LHCN-M2 (cell line): ENCODE measurements at places on chromosomes 7 and 10. TPM values are rescaled to one million over a fixed set of nuclear protein-coding genes. Genes with fewer than 3 reads are reported as not detected.

The HK1 gene
- total RNA-seq = 113 and 124 TPM in 2 replicates

The TFEC gene
- not detected in 2 replicates for total RNA-seq

The CADPS2 gene
- 0.13 and 0.23 TPM in 2 replicates for total RNA-seq

The OR2A42 gene
- total RNA-seq = not detected in 2 replicates

The NCF1 gene
- not detected in 2 replicates for total RNA-seq

DNA sequence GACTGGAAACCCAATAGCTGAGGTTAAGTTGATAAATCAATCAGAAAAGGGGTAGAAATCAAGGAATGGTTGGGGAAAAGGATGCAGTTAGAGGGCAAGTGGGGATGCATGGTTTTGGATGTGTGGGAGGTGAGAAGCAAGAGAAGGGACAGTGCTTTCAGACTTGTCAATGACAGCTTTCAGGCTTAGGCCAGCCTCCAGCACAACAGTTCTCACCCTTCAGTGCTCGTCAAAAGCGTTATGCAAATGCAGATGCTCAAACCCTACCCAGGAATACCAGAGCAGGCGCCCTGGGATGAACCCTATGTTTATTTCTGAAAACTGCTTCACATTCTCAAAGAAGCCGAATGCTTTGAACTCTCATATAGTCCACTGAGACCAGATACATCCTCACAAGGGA is 74.0 kb downstream of the AOAH start:
- no peak for DNase-seq

GRCh38 chr10:30176182-30176581 is 116.8 kb upstream of the JCAD start:
- DNase-seq = no peak

DNA sequence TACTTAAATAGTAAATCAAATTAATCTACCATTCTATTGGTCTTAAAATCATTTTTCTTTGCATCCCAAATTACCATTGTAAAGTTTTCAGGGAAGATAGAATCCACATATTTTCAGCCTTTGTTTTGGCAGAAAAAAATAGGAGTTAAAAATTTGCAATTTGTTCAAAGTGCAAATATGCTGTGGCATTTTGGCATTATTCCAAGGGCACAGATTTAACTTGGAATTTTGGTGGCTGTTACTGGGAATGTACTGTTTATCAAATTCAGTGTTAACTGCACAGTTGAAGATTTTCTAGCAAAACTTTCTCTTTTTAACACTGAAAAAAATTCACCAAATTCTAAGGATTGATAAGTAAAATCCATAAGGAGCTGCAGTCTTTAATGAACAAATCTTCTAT is 151.0 kb upstream of the HDAC9 start:
- DNase-seq = no peak

DNA sequence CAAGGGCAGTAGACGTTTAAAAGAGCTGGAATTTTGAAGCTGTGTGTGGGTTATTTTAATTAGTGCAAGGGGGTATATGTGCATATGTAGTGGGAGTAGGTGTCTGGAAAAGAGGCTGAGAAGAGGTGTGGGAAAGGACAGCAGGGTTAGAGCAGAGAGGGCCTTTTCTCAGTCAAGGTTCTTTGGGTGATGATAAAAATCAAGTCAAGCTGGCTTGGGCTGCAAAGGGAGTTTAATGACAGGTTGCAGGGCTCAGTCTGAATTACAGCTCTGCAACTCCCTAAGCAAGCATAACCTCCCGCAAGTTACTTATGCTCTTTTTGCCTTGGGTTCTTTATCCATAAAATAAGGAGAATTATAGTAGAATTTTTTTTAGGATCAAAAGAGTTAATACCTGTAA is 83.5 kb downstream of the RELN start:
- DNase-seq = no peak

- DNase-seq = no peak
These were observed 13.4 kb upstream of the DENND2A start for GRCh38 chr7:140654109-140654387.

DNA sequence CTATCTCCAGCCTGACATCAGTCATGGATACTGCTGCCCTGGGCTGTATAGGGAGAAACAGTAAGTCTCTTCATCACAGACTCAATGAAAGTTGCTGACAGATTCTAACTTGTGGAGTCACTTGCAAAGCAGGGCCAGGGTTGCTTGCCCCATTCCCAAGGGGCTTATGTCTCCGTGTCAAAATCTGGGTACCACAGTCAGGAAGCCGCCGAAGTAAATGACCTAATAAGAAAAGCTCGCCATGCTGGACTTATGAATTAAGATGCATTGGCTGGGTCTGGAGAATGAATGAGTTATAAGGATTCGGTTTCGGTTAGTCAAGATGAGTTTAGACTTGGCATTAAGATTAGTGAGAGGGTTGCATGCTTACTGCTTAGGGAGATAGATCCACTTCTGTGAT is 10.8 kb upstream of the OR6V1 start:
- no peak for DNase-seq

- DNase-seq = peak; percentile 32
These were observed 141.1 kb upstream of the WNT16 start for GRCh38 chr7:121187676-121188075.

DNA sequence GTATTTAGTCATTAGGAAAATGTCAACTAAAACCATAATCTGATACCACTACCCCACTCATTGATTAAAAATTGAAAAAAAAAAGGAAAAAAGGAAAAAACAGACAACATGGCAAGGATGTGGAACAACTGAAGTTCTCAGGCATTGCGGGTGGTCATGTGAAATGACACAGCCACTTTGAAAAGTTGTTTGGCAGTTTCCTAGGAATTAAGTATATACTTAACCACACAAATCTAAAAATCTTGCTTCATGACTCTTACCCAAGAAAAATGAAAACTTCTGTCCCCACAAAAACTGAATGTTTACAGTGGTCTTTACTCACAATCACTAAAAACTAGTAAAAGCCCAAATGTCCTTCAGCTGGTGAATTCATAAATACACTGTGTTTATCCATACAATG is 254.5 kb downstream of the AHR start:
- DNase-seq = peak; percentile 49
